ENCODE measurements at places on chromosomes 11 and 22.

DNA sequence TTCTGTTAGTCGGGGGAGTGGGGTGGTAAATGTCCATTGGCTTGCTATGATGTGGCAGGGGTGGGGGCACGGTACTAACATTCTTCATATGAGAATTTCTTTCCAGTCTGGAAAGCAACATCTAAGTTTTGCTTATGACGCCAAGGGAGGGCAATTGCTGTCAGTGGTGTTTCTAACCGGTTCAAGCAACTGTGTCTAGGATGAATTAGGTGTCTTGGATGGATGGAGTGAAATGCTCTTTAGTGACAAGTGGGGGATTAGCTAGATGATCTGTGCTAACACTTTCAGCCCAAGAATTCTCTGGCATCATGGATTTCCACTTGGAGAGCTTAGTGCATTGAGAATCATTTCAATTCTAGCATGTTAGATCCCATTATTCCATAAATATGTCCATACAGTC lies 262.6 kb upstream of the SORL1-AS1 start:
- no peak for DNase-seq

DNA sequence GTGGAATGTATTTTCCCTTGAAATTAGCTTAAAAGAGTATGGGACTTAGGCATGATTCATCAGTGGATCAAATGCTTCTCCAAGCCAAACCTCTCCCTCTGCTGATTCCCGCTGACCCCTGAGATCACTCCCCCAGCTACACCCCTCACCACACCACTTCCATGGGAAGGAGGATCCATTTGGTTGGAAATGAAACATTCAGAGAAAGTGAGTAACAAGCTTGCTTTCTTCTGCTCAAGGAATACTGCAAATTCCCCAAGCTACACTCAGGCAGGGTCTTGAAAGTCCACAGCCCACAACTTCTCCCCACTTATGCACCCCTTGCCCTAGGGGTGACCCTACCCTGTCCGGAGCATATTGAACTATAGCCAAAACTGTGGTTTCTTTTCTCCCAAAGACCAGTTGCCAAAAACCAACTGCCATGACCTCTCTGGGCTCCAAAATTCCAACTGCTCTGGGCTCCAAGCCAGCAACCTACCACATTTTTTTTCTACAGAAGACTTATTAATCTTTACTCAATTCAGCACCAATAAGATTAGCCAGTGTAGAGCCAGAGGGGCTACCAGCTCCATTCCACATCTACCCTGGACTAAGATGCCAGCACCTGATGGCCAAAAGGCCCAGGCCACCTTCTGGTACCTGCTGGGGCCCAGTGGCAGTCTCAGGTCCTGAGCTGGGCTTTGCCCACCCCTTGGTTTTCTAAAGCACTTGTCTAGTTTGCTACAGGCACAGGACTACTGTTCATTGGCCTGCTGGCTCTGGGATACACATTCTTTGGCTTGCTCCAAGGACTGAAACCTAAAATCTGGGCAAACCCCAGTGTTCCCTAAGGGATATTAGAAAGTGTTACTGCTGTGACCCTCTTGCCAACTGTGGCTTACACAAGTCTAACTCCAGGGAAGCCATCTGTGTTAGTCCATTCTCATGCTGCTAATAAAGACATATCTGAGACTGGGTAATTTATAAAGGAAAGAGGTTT lies 101.1 kb downstream of the MICAL3 start:
- no peak for DNase-seq

DNA sequence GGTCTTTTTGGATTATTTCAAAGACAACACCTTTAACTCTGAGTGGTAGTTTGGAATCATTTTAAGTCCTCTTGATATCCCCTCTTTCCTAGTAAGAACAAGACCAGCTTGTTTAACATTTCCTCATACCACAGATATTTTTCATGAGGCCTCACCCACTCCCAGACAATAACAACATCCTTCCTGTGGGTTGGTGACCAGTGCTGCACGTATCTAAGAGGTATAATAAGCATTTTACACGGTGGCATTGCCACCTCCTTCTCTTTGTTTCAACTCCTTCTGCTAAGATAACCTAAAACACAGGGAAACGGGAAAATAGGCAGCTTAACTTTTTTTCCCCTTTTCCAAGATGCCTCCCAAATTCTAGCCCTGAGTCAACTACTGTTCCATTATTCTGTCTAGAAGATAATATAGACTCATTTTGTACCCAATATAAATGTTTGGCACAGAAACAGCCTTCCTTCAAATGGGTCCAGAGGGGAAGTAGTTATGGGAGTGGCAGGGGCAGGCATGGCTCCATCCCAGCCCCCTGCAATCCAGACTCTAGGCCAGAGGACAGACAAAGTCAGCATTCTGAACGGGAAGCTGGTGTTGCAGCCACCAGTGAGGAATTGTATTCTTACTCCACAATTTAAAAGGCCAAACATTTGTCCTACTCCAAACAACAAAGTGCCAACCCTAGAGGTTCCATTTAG lies 28.5 kb downstream of the MAML2 start:
- peak; percentile 42 for DNase-seq

DNA sequence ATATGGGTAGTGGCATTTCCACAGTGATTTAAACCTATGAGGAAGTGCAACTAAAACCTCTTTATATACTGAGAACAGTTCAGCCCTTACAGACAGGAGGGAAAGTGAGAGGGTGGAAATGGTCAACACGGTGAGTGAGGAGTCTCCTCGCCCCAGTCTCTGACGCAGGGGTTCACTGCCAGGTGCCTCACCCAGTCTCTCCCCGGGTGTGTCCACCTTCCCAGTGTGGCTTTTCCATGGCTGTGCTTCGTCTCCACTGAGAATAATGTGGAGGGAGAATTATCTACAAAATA lies 116.6 kb upstream of the TOP3B start:
- no peak for DNase-seq

DNA sequence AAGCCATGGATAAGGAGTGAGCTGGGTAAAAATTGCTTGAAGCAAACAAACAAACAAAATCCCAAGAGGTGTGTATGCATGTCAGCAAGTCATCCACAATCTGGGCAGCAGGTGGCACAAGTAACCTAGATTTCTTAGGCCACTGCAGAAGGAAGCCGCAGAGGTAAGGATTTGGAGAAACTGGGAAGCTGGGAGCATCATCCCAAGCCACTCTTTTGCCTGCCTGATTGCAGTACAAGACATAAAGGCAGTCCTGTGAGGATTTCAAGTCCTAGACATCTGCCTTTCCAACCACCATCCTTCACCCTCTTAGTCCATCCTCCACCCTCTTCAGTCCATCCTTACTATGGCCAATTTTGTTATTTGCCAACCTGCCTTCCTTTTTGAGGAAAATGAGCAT lies 67.2 kb upstream of the BMAL1 start:
- peak; percentile 66 for DNase-seq

DNA sequence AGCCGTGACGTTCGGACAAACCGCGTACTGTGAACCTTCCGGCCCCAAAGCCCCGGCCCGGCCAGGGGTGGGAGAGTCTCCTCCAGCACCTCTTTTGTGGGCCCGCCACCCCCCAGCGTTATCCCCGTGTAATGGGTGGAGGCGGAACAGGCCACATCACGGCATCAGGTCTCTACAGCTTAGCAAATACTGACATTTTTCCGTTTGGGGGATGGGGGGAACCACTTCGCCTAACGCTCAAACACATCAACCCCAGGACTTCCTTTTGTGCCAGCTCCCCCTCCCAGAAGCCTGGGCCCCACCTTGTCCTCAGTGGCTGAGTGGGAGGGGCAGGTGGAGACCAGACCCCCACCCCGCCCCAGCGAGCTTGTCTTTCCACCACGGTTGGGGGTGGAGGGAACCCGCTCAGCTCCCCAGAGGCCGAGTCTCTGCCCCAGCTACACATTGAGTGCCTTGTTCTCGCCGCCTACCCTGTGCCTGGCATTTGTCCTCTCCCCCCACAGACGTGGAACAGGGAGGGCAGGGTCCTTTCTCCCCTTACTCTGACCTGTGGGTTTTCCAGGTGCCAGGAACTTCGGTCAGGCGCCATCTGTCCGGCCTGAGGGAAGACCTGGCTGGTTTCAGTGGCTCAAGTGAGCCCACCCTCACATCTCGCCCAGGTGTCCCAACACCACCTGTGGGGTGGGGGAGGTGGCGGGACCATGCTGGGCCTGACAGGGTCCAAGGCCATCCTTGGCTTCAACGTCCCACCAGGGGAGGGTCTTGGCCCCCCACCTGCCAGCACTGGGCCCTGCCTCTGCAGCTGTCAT lies 29.6 kb downstream of the SBF1 start:
- DNase-seq = no peak

- DNase-seq = no peak
Measured at GRCh38 chr11:64711138-64711955, 11.7 kb downstream of the NRXN2 start.

DNA sequence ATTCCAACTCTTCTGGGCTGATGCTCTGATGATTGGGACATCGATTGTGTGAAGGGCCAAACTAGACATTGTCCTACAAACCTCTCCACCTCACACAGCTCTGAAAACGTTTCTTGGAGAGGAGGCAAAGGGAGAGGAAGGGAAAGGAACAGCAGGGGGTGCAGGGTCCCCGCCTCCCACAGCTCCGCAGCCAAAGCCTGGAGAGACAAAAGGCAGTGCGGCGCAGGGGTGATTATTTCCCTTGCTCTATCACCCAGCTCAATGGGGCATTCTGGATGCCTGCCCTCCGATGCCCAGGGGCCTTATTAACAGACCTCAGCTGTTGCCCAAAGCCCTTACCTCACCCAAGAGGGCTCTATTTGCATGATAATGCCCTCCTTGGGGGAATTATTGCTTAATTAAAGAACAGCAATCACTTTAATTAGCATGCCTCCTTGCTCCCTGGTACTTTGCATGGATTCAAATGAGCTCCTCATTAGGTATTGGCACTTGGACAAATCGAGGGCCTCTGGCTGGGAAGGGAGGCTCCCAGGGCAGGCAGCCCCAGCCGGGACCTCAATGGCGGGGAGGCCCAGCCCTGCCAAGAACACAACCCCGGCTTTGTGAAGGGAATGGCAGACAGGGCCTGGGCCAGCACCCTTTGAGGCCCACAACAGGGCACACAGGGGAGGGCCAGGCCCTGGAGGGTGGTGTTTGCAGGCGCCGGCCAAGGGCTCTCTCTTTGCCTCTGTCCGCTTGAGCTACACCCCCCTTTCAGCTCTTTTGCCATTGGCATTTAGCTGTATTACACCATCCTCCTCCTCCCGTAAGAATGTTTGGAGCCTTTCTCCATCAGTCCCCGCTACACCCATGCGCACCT lies 19.8 kb upstream of the CDON start:
- DNase-seq = no peak

DNA sequence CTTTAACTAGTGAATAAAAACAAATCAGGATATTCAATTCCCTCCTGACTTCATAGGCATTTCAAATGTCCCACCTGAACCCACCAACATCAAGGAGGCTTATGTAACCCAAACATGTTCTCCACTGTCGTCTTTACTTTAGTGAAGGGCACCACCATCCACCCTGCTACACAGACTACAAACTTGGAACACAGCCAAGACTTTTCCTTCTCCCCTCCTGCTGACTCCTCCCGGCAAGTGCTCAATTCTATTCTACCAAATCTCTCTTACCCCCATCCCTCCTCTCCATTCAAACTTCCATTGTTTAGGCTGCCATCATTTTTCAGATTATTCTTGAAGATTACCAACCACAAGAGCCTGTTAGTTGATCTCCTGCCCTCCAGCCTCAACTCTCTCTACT lies 24.3 kb downstream of the SAAL1 start:
- DNase-seq = no peak

DNA sequence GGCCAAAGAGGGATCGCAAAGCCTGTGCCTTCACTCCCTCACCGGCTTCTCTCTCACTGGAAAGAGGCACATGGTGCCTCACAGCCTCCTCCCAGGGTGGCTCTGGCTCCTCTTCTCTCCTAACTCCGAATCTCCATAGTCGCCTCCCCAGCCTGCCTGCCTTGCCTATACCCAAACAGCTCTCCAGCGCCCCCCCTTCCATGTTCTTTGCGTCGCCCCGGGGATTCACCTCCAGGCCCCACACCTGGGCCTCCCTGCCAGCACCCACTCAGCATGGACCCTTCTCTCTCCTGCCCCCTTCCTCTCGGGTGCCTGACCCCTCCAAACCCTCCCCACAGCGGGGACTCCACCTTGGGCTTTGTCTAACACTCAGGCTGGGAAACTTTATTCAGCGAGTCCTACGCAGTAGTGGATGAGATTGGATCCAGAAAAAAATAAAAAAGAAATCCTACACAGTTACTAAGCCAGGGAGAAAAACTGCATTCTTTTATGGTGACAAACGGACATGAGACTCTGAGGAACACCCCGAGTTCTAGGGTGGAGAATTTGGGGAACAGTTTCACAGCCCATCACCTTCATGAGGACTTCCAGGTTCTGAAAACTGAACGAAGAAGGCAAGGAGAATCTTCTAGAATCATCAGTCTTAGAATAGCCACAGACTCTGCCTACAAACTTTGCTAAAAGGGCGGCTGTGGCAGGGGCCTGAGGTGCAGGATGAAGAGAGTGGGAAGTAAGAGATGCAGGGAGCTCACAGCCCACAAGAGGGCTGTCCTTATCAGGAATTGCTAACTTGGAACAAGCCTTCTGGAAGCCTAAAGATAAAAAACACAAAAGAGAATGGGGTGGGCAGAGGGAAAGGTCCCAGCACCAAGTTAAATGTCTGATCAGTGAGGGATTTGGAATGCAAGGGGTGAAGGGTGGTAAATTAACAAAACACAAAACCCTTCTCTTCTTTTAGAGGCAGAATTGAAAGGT lies 5.3 kb downstream of the PPM1F start:
- DNase-seq = no peak

- DNase-seq = no peak
Measured at GRCh38 chr22:33129621-33130020, 71.4 kb upstream of the SYN3 start.

- no peak for DNase-seq
Measured at GRCh38 chr22:21666786-21667185, 974 bp downstream of the PPIL2 start.

DNA sequence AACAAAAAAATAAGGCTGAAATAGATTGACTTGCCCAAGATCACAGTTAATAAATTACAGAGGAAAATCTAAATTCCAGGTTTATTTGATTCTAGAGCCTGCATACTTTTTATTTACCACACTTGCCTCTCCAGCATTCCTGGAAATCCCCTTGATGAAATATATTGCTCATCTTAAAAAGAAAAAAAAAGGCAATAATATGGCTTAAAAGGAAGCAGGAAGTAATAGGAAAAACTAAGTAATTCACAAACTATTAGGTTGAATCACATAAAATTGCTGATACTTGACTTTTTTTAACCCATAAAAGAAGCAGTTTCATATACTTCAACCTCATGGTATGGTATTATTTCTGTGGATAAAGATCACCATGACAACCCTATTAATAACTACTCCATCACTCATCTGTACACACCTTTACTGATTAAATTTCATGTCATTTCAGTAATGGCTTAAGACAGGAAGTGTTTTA lies 52.9 kb downstream of the COPB1 start:
- DNase-seq = peak; percentile 36

GRCh38 chr11:125229916-125230315 lies 65.4 kb downstream of the PKNOX2 start:
- DNase-seq = no peak
